Fibroblast of skin of right biceps (primary cell): ENCODE measurements at places on chromosomes 6 and 20.

- DNase-seq: no peak
These were observed 41.1 kb downstream of the HNF4A start for GRCh38 chr20:44396369-44397130.

DNA sequence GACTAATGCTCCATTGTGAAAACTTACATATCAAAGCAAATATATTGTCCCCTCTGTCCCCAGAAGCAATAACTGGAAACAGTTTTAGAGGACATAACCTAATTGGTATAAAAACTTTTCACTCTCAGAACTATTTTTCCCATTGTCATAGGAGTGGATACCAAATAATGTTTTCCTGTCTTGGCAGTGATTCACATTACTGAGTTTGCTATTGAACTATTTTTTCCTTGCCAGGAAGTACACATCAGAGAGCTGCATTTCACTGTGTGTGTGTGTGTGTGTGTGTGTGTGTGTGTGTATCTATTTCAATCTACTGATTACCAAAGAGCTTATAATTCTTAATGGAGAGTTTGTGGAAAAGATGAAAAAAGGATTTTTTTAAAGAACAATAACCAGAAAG, 45.4 kb downstream of the AKAP12 start:
- peak; percentile 85 for DNase-seq

DNA sequence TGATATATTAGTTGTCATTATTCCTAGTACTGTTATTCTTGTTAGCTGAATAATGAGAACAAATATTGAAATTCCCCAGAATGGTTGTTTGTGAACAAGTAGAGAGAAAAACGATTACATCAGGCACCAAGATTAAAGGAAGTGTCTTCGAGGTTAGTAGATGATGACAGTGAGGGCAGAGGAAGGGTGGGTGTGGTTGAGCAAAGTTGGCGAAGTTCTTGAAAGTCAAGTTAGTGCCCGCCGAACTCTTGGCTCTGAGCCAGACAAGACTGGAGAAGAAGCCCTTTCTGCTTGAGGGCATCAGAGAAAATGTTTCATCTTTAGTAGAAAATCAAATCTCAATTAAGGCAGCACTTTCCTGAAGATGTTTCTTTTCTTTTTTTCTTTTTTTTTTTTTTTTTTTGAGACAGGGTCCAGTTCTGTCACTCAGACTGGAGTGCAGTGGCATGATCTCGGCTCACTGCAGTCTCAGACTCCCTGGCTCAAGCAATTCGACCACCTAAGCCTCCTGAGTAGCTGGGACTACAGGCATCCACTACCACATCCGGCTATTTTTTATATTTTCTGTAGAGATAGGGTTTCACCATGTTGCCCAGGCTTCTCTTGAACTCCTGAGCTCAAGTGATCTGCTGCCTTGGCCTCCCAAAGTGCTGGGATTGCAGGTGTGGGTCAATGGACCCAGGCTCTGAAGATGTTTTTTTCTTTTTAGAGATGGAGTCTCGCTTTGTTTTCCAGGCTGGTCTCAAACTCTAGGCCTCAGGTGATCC, 77.1 kb downstream of the SGK1 start:
- no peak for DNase-seq

DNA sequence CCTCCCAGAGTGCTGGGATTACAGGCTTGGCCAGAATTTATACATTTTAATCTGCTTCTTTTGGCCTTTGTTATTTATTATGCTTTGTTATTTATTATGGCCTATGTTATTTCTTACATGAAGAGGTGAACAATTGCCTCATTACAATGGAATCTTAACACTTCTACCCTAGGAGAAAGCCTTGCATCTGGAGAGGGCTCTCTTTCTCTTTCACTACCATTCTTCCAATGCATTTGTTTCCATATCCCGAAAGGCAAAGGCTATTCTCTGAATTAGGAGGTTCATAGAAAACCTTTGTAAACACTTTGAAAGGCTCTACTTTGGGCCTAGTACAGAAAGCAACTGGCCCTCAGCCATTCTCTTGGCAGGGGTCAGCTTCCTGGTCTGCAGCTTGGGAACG, 19.9 kb upstream of the DEK start:
- DNase-seq: no peak

- DNase-seq: no peak
These were observed 635.3 kb downstream of the UTRN start for GRCh38 chr6:144920391-144920961.

DNA sequence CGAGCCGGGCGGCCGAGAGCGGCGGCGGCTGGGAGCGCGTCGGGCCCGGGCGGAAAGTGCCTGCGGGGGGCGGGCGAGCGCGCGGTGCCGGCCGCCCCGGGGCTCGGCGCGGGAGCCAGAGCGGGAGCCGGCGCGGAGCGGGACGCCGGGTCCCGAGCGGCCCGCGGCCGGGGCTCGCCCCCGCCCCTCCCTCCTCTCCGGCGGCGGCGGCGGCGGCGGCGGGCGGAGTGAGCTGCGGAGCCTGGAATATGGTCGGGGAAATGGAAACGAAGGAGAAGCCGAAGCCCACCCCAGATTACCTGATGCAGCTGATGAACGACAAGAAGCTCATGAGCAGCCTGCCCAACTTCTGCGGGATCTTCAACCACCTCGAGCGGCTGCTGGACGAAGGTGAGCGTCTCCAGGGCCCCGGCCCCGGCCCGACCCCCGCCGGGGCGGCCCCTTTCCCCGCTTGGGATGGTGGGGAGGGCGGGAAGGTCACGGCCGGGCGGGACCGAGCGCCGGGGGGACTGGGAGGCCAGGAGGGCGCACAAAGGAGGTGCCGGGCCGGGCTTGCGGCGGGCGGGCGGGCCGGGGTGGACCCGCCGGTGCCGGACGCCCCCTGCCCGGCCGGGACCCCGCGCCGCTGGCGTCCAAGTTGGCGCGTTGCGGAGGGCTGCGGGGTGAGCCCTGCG, 565 bp downstream of the QKI start:
- no peak for DNase-seq

- DNase-seq: no peak
These were observed 254.3 kb downstream of the LMBRD1 start for GRCh38 chr6:69542494-69542893.

DNA sequence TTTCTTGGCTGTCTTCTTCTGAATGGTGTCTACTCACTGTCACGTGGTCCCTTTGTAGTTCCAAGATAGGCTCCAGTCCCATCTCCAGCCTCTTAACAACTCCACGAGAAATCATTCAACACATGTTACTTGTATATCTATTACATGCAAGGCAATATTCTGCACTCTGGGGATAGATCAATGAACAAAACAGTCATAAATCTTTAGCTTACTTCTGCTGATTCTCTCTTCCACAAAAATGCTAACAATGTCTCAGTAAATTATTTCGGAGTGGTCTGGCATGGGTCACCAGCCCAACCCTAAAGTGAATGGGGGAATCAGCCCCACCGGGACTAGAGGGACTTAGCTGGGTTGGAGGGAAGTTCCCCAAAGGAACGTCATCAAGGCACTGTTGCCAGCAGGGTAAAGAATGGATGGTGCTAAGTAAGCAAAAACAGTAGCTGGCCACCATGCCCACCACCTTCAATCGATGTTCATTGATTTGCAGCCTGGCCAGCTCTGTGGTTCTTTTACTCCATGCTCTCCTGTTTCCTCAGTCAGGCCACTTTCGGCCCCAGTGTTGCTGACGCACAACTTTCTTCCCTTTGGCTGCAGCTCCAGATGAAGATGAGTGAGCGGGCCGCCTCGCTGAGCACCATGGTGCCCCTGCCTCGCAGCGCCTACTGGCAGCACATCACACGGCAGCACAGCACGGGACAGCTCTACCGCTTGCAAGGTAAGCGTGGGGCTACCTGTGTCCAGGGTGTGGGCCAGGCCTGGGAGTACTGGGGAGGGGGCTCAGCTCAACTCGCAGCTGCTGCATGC, 167.7 kb downstream of the DOK5 start:
- peak; percentile 69 for DNase-seq

DNA sequence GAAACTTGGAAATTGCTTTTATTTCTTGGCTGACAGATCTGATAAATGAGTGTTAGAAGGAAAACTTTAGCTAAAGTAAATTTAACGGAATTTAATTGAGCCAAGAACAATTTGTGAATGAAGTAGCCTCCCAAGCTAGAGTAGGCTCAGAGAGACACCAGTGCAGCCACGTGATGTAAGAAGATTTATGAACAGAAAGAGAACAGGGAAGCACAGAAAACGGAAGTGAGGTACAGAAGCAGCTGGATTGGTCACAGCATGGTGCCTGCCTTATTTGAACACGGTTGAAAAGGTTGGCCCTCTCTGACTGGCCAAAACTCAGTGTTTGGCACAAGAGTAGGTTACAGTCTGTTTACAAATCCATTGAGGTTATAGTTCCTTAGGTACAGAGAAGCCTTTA, 29.5 kb upstream of the IFNGR1 start:
- DNase-seq: no peak

DNA sequence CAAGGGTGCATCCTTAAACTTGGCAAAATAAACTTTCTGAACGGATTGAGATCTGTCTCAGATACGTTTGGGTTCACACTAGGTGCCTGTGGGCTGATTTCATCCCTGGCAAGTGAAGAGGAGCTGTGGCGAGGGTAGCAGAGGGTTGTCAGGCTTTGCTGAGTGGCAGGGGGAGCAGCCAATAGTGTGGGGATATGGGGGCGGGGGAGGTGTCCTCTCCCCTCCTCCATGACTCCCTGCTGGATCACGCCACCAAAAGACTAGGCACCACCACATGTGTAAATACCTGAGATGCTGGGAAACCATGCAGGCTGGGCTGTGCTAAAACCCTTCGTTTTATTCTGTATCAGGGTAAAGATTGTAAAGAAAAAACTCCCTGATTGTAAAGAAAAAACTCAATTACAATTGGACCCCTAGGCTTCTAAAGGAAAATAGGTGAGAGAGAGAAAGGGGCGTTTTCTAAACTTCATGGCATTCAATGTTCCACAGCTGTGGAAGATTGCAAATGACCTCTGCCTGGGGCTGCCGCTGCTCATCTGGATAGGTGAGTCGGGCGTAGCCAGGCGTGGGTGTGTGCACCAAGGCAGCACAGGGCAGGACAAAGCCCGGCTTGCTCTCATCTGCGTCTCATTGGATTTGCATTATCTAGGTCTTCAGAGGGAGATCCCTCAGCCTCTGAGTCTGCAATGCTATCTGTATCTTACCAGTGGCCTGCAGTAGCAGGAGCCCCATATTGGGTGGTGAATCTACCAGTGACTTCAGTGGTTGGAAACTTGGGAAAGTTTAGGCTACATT, 26.9 kb upstream of the ADTRP start:
- DNase-seq: no peak

DNA sequence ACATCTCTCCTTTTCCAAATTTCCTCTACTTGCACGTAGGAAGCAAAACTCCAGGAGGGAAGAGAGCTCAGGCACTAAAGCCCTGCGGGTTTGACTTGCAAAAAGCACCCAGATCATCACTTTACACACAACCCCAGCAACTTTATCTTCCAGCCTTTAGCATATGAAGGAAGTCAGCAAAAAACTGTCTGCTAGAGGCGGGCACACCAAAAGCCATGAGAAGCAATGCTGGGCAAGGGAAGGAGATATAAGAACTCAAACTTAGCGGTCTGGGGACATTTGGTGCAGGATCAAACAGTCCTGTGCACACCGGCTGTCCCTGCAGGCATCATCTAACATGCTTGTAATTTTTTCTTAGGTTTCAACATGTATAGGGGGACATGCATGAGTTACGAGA, 113.3 kb downstream of the JPH2 start:
- DNase-seq: no peak

GRCh38 chr6:27684264-27685211, 211.6 kb upstream of the ZNF184 start:
- DNase-seq: peak; percentile 88

DNA sequence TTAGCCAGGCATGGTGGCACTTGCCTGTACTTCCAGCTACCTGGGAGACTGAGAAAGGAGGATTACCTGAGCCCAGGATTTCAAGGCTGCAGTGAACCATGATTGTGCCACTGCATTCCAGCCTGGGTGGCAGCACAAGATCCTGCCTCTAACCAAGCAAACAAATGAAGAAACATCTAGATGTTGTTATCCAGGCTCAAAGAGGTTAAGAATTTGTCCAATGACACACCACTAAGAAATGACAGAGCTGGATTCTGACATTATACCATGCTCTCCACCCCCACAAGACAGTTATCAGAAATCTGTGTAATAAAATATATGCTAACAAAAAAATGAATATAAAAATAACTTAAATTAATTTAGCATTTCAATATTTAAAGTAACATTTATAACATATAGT, 925.5 kb upstream of the SLC35B3 start:
- no peak for DNase-seq

- DNase-seq: peak; percentile 90
These were observed 65.2 kb downstream of the PPP1R14C start for GRCh38 chr6:150207931-150208570.

DNA sequence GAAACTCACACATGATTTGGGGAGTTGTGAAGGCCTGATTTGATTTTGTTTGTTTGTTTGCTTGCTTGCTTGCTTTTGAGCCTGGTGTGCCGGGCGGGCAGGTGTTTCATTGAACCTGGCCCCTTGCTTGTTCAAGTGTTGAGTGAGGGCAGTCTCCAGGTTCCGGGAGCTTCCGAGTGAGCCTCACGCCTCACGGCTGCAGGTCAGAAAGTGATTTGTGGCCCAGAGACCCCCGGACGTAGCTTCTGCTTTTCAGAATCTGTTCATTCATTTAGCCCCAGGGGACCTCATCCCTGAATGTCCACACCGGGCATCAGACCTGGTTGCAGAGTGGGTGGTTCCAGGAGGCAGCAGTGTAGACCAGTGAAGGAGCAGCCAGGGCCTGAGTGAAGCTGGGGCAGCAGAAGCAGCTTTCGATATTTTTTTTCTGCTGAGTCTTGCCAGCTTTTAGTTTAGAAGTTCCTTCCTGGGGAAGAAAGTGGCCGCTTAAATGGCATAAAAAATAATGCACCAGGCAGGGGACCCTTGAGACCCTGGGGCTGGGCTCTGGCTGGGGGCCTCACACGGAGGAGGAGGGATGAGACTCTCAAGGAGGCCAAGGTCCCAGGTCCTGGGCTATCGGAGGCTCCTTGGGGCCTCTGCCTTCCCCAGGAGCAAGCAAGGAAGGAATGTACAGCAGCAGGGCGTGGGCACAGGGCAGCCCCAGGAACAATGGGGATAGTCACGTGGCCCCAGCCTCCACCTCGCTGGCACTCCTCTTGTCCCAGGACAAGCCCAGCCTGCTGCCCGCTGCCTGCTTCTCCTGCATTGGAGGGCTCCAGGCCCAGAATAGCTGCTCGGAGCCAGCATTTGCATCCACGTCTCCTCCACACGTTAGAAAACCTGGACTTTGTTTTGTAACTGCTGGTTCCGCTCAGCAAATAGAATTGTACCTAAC, 89.2 kb upstream of the BHLHE23 start:
- no peak for DNase-seq

GRCh38 chr20:3659492-3660261, 3.5 kb downstream of the GFRA4 start:
- no peak for DNase-seq

GRCh38 chr6:165167861-165168260, 141.5 kb downstream of the C6orf118 start:
- DNase-seq: no peak

DNA sequence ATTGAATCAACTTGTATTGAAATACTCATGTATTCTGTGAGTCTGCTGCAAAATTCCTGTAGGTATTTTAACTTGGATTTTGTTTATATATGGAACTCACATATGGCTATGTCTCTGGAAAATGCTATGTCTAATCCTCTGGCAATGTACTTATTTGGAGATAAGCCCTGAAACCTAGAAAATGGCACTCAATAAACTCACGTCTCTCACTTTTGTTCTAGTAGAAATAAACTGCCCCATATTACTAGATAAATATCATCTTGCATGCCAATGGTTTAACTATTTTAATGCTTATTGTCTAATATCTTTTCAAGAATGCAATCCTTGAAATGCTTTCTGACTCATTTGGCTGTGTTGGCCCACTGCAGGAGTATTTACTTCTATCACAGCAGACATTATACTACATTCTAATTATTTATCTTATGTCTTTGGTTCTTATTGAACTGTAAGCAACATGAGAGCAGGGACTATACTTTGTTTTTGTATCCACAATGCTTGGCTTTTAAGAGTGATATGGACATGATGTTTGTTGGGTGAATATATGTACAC, 292.2 kb upstream of the RSPO3 start:
- peak; percentile 42 for DNase-seq
